ENCODE measurements at places on chromosomes 11 and 22. TPM values are rescaled to one million over a fixed set of nuclear protein-coding genes. Genes with fewer than 3 reads are reported as not detected.

DNA sequence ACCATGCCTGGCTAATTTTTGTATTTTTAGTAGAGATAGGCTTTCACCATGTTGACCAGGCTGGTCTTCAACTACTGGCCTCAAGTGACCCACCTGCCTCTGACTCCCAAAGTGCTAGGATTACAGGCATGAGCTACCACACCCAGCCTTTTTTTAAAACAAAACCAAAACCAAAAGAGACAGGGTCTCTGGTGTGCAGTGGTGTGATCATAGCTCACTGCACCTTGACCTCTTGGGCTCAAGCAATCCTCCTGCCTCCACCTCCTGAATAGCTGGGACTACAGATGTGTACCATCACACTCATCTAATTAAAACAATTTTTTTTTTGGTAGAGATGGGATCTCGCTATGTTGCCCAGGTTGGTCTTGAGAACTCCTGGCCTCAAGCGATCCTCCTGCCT is 77.7 kb downstream of the PTPRJ start:
- DNase-seq = no peak

DNA sequence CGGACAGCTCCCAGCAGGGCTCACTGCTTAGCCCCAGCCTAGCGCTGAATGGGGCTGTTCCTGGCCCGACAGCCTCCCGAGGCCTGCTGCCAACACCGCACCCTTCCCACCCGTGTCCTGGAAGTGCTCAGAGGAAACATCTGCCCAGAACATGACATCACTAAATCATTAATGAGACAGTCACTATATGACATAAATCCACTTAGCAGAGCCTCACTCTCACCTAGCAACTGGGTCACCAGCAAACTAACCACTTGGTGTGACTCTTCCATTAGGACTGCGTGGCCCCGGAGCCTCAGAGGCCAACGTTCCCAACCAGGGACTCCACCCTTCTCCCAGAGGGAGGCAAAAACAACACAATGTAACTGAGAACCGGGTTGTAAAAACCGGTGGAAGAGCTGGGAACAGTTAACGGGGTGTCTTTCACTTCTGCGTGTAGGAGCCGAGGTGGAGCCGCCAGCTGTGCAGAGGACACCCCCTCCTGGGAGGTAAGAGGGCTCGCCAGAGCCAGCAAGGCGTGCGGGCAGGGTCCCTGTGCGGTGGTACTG is 21.4 kb upstream of the PACSIN2 start:
- no peak for DNase-seq

GRCh38 chr11:13972944-13973343 is 10.4 kb downstream of the SPON1 start:
- DNase-seq = no peak

- DNase-seq = no peak
Measured at GRCh38 chr11:105713696-105714095, 103.8 kb downstream of the GRIA4 start.

GRCh38 chr22:37518509-37519267 is 527 bp downstream of the CARD10 start:
- DNase-seq = peak; percentile 77

- DNase-seq = peak; percentile 63
Measured at GRCh38 chr22:48577014-48577690, 1250.5 kb downstream of the BRD1 start.

DNA sequence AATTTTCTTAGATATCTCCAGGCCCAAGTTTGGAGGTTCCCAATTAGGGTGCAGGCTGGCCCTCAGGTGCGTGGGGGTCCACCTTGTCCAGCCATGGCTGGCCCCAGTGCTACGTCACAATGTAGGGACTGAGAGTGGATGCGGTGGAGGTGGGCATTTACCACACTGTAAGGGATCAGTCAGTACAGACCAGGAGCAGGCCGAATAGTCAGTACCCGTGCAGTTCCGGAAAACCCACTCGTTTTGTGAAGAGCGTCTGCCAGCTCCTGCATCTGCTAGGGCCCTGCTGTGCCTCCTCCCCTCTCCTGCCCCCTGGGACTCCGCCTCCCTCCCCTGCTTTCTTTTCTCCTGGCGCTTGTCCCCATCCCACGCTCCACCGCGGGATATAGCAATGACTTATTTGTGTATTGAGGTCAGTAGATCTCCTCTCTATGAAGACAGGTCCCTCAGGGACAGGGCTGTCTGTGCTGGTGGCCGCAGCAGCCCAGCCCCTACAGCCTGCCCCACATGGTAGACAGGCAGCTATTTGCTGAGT is 50.4 kb upstream of the SEPTIN5 start:
- peak; percentile 73 for DNase-seq

DNA sequence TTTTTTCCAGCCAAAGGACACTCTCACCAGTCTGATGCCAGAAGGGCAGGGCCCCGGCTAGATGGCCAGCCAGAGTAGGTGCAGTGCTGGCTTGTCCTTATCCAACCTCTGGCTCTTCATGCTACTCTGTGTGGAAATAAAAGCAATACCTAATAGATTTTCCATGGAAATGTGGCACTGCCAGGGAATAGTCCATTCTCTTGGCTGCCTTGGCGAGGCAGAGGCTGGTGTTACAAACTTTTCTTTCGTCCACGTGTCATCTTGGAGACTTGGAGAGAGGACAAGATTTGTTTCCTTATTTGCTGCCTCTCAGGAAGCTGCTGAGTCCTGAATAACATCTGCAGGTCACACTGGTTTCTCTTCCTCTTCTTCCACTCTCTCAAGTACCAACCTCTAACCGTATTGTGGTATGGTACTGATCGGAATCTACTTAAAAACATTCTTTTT is 17.2 kb upstream of the C1QTNF4 start:
- peak; percentile 30 for DNase-seq

DNA sequence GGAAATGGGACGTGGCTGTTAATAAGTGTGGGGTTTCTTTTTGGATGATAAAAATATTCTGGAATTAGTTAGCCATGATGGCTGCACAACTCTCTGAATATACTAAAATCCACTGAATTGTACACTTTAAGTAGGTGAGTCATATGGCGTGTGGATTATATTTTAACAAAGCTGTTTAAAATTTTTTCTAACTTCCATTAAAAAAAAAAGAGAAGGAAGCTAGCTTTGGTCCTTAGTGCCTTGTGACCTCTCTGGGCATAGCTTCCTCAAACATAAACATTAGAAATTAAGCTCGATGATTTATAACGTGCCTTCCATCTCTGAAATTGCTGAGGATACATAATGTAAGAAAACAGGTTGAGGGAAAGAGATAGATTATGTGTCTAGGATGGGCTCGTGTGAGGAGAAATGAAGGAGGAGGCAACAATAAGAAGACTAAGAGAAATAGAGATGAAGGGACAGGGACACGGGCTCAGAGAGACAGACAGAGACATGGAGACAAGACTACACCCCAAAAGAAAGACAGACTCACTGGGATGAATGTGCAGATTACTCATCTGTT is 20.0 kb downstream of the IRAG1 start:
- no peak for DNase-seq

DNA sequence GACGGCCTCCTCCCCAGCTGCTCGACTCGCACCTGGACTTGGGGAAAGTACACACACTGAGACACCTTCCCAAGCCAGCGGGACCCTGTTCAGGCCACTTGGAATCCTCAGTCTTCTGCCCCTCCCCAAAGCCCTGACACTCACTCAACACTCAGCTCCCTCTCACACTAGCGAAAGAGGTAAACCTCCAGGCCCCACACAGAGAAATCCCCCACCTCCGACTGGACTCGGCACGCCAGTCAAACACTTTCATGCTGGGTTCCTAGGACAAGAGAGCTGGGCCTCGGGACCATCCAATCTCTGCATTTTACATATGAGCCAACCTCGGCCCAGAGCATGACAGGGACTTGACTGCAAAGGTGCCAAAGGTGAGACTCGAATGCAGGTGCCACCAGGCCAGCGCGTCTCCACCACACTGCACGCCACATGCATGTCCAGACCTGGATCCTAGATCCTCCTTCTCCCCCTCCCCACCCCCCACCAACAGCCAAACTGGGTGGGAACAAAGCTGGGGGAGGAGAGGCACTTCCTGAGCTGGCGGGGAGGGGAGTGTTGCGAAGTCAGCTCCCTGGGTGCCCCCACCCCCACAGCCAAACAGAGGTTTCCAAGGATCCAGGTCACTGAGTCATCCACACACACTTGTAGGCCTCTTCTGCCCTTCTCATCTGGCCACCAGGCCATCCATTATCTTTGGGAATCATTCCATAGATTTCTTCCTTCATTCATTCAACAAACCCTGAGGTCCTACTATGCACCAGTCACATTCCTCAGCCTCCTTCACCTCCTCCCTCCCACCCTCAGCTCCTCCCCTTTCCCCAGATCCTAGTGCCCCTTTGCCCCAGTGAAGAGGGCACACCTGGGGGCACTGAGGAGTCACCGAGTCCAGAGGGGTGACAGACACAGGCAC is 10.7 kb upstream of the CD5 start:
- peak; percentile 47 for DNase-seq

GRCh38 chr11:94725097-94725496 is 43.1 kb upstream of the AMOTL1 start:
- no peak for DNase-seq

GRCh38 chr11:69011624-69012091 is 1.4 kb downstream of the MRGPRF start:
- no peak for DNase-seq

DNA sequence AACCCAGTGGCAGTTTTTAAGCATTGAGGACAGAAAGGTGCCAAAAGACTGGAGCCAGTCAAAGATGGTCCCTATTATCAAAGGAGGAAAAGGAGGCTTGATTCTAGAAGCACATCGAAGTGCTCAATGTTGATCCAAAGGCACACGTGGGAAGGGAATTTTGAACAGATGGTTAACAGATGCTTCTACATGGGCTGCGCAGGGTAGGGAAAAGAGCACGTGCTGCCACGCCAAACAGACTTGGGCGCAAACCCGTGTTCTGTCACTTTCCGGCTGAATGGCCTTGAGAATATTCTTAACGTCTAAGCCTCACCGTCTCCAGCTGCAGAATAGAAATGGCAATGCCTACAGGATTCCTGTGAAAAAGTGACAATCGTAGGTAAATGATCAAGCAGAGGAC is 217.9 kb upstream of the MTNR1B start:
- DNase-seq = no peak

- no peak for DNase-seq
Measured at GRCh38 chr22:24559471-24559870, 3.7 kb downstream of the SNRPD3 start.

GRCh38 chr11:20477418-20478090 is 90.0 kb downstream of the PRMT3 start:
- DNase-seq = no peak

The SCO2 gene
- 1.4 TPM for total RNA-seq

The MS4A3 gene
- not detected for total RNA-seq

The PRRG4 gene
- 2.9 TPM for total RNA-seq
